ENCODE measurements at places on chromosomes 2 and 18. TPM values are rescaled to one million over a fixed set of nuclear protein-coding genes. Genes with fewer than 3 reads are reported as not detected.

DNA sequence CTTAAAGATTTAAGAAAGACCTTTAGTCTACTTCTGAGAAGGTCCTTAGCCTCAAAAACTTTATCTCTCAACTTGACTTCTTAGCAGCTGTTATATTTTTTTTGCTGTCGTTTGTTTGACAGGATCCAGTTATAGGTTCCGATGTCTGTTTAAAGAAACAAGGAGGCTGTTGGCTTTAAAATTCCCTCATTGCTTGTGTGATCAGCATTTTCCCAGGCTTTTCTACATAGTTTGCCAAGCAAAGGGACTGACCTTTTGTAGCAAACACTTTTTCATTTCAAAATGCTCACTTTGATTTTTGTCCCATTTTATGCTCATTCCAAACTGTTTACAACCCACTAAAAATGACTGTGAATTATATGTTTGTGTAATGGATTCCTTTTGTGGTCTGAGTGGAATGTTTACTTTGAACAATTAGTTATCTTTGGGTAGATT lies 394.9 kb downstream of the ARHGAP15 start:
- no peaks in the 10 kb centered on the region for H3K27me3 ChIP-seq
- H3K36me3 ChIP-seq: no peaks in the 10 kb centered on the region
- H3K4me1 ChIP-seq: peaks cover 5% of the 10 kb centered on the region
- no peak for DNase-seq
- H3K4me3 ChIP-seq: no peak overlapping the region

DNA sequence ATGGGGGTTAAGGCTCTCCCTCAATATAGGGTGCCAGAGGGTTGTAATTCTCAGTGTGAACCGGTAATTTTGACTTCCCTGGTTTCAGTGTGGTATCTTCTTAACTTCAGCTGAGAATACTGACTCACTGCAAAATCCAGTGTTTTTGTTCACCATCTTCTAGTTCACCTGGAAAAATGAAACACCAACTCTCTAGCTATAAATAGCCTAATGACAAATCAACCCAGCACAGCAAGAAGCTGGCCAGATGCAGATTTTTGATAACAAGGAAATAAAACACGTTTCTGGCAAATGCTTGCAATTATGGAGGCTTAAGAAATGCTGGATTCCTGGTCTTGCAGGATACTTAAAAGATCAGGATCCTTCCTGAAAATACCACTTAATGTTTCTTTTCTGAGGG lies 192.3 kb downstream of the CLIP4 start:
- H3K4me3 ChIP-seq: no peak overlapping the region
- H3K27me3 ChIP-seq: no peaks in the 10 kb centered on the region
- H3K36me3 ChIP-seq: no peaks in the 10 kb centered on the region
- peaks cover 32% of the 10 kb centered on the region for H3K4me1 ChIP-seq

DNA sequence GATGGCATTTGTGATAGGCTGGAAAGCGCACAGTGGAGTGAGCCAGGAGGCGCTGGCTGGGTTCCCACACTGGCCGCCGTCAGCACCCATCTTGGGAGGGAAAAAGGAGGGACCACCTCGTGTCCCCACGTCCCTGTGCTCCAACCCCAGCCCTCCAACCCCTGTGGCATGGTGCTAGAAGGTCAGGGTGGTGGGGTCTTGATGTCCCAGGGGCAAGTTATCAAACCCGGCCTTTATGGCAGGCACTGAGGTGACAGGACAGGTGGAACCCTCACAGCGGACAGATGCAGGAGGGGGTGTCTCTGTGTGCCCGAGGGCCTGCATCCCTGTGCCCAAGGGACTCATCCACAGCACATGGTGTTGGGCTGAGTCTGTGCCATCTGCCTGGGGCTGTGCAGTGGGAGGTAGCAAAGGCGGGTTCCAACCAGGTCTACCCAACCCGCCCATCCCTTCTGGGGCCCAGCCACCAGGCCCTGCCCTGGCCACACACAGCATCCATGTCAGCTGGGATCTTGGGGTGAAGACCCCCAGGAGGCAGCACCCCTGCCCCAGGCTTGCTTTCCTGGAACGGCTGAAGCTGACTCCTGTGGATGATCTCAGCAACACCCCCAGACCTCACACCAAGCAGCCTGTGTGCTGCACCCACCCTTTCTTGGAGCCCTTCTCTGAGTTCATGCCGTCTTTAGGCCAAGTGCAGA lies 246.1 kb downstream of the NDUFA10 start:
- no peaks in the 10 kb centered on the region for H3K27me3 ChIP-seq
- no peaks in the 10 kb centered on the region for H3K36me3 ChIP-seq
- no peaks in the 10 kb centered on the region for H3K4me1 ChIP-seq
- DNase-seq: no peak

DNA sequence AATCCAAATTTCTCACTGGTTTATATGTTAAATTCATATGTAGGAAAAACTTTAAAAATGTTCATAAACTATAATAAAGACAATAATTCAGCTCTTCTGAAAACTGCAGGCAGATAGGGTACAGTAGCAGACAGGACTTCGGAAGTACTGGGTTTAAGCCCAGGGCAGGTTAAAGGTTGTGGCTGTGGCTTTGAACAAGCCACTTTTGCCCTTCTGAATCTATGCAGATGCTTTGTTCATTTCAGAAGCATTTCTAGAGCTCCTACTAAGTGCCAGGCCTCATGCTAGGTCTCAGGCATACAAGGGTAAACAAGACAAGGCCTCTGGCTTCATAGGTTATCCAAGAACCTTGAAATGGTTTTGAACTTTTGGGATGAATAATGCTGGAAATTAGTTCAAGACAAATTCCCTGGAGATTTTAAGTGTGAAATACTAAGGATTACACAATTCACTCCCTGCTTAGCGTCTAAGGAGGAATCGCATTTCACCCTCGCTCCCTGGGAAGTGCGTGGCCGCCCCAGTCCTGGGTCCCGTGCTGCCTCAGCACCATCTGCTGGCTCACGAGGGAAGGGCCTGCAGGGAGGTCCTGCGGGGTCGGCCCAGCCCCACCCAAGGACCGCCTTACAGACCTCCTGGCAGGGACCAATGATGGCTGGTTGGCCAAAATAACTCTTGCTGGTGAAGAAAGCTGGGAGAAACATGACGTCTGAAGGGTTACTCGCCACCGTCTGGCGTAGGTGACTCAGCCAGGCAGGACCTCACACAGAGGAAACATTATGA lies 67.7 kb upstream of the L3MBTL4 start:
- peak overlapping the region; percentile 11 for H3K27ac ChIP-seq
- no peaks in the 10 kb centered on the region for H3K36me3 ChIP-seq
- H3K4me1 ChIP-seq: peaks cover 7% of the 10 kb centered on the region
- no peaks in the 10 kb centered on the region for H3K27me3 ChIP-seq
- no peak overlapping the region for H3K4me3 ChIP-seq

The NPAS2 gene
- total RNA-seq: 32.7 TPM

GRCh38 chr2:19020144-19021099 lies 338.0 kb downstream of the OSR1 start:
- no peak overlapping the region for H3K4me3 ChIP-seq
- H3K27me3 ChIP-seq: no peaks in the 10 kb centered on the region

The KYNU gene
- total RNA-seq: 0.33 TPM

DNA sequence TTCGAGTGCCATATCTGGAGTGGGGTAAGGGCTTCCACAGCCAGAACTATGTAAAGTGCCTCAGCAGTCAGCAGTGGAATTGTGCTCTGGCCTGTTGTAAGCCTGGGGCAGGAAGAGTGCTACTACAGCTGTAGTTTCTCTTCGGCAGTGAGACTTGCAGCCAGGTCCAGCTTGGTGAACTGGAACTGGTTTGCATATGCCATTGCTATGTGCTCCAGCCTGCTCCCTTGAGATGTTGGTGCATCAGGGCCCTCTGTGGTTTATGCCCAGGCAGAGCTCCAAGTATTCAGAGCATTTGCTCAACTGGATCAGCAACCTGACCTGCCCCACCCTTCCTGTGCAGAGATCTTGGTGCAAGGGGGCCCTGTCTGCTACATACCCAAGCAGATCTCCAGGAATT lies 47.8 kb downstream of the ZNF804A start:
- H3K27me3 ChIP-seq: no peaks in the 10 kb centered on the region
- no peak for DNase-seq
- no peak overlapping the region for H3K27ac ChIP-seq

DNA sequence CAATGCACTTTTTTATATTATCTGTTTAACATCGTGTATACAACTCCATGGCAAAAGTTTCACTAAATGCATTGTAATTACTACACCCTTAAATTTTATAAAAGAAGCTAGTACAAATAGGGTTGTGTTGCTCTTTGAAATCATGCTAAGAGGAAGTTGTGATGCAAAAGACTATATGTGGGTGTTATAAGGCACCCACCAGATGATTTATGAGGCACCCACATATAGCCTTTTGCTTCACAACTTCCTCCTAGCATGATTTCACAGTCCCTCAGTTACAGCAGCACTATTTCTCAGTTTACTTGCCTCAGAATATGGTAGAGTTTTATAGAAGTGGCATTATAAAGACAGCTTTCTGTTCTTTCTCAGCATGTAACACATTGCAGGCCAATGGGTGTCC lies 277.3 kb upstream of the DOK6 start:
- H3K4me1 ChIP-seq: no peaks in the 10 kb centered on the region
- H3K4me3 ChIP-seq: no peak overlapping the region
- no peaks in the 10 kb centered on the region for H3K36me3 ChIP-seq

DNA sequence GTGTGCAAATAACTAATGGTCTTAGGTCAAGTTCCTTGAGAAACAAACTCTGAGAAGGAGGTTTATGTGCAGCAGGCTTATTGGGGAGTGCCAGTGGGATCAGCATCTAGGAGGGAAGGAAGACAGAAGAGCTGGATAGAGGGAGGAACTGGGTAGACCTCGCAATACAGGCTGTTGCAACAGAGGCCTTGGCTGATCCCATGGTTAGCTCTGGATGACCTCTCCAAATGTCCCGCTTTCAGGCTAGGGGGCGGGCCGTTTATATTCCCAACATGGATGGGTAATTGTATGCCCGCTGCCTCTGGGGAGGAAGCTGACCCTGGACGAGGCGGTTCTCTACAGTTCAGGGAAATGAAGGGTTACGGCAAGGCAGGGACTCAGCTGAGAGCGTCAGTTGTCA lies 14.7 kb upstream of the CAPN13 start:
- H3K36me3 ChIP-seq: no peaks in the 10 kb centered on the region
- no peak overlapping the region for H3K4me3 ChIP-seq
- H3K4me1 ChIP-seq: no peaks in the 10 kb centered on the region
- no peaks in the 10 kb centered on the region for H3K27me3 ChIP-seq
- H3K27ac ChIP-seq: no peak overlapping the region

Measured in body of pancreas (tissue), 4 donors.